ENCODE measurements at places on chromosomes 2 and 18.
A peak's percentile ranks its signal among the peaks of the same experiment; 100 is the strongest.

GRCh38 chr2:12363569-12363968 is 353.2 kb upstream of the TRIB2 start:
- DNase-seq: no peak

DNA sequence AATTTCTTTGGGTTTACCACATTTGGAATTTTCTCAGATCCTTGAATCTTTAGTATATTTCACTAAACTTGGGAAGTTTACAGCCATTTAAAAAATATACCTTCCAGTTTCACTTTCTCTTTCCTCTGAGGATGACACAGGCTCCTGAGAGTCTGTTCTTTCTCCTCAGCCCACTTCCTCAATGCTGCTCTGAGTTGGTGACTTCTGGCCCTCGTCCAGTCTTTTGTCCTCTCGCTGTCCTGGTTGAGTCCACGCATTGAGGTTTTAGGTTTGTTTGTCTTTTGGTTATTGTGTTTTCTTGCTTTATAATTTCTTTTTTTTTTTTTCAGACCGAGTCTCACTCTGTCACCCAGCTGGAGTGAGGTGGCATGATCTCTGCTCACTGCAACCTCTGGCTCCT is 40.7 kb upstream of the GALR1 start:
- DNase-seq: no peak

GRCh38 chr2:27855476-27855875 is 34.7 kb downstream of the RBKS start:
- DNase-seq: no peak

GRCh38 chr2:71598526-71598925 is 145.2 kb downstream of the DYSF start:
- DNase-seq: no peak

DNA sequence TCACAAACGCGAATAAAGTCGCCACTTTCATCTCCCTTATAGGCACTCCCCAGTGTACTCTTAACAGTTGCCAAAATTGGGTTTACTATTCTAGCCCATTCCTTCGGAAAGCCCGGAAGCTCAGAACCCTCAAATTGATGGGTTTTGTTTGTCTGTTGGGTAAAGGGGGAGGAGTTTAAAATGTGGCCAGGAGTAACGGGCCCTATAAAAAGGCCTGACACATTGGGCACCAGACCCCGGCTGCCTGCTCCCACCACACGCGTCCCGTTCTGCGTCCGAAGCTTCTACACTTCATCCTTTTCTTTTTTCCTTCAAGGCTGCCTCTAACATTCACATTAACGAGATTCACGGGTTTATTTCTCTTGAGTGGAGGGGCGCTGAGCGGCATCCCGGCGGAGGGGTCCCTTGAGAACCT is 837 bp downstream of the NHEJ1 start:
- no peak for DNase-seq

DNA sequence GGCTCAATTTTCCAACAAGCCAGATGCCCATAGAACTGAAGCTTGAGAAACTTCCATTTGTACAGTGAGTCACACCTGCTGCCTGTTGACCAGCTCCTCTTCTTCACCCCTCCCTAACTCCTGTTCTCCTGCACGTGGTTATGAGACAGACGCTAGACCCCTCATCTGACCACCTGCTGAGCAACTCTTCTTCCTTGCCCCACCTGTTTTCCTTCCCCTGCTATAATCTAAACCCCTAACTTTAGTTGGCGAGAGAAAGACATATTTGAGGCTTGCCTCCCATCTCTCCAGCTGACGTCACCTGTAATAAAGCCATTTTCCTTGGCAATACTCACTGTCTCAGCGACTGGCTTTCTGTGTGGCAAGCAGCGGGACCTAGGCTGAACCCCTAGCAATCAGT is 22.3 kb upstream of the ITM2C start:
- DNase-seq: no peak

- DNase-seq: no peak
Observed at GRCh38 chr2:241933179-241933911, 63.8 kb downstream of the RTP5 start.

- DNase-seq: no peak
Observed at GRCh38 chr2:235106874-235107639, 155.2 kb downstream of the SH3BP4 start.

GRCh38 chr18:57737400-57738060 is 65.6 kb downstream of the ATP8B1 start:
- DNase-seq: peak; percentile 88

DNA sequence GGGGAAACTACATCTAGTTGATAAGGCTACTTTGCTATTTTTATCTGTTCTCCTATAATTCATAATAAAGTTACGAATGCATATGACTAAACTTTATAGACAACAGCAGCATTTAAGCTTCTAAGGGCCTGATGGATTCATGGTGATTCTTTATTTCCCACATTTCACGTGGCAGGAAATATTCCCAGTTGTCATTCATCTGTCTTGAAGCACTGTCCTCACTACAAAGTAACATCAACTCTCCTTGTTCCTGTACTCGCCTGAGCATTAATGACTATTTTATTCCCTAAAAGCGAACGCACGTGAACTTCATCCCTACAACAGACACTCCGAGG is 2.6 kb downstream of the SATB2 start:
- DNase-seq: no peak

- DNase-seq: no peak
Observed at GRCh38 chr2:219056896-219057708, 3.6 kb downstream of the IHH start.

DNA sequence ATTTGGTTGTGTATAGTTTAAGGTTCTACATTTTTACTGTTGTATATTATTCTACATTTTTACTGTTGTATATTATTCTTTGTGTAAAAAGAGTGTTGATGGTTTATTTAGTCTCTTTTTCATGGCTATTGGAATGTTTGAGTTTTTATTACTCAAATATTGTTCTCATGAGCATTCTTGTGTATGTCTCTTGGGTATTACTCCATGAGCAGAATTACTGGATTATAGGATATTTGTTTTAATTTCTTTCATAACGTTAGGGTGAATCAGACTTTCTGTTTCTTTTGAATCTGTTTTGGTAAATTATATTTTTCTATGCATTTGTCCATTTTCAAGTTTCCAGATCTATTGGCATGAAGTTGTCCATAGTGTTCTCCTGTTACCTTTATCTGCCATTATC is 111.6 kb downstream of the DYNAP start:
- no peak for DNase-seq

GRCh38 chr2:15628899-15629855 is 37.5 kb downstream of the DDX1 start:
- no peak for DNase-seq

- DNase-seq: no peak
Observed at GRCh38 chr2:204483608-204484081, 61.6 kb upstream of the PARD3B start.

GRCh38 chr18:36446059-36446458 is 148.5 kb downstream of the FHOD3 start:
- no peak for DNase-seq

DNA sequence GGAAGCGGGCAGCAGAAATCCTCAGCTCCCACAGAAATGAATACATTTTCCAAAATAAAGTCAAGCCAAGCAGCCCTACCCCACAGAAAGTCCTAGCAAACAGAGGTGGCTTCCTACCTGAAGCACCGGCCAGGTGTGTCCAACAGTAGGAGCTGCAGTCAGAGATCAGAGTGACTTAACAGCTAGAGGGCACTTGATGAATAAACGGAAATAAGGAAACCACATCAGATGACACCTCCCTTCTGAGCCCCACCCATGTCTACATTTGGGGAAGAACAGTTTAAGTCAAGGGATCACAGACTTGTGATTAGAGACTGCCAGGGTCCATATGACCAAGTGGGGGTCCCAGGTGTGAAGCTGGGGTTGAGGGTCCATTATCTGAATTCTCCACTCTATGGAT is at the start of gene CXCR1:
TSS of gene CXCR1 (minus strand) at position 172 of the 400 bp plus-strand sequence. CDS start 1,751 bp downstream, outside the sequence.
- no peak for DNase-seq

DNA sequence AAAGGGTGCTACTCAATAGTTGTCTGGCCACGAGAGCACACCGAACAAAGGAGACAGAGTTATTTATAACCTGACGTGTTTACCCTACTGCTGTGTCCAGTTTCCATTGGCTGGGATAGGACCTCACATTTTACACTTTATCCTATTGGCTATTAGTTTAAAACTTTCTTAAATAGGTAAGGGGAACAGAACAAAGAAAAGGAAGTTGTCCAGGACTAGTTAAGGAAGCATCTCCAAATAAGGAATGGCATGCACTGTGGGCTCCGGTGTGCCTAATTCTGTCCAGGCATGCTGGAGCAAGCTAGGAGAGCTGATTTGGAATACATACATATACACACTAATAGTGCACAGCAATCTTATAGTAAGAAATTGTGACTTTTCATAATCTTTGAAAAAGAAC is 72.2 kb downstream of the CAB39 start:
- DNase-seq: no peak

DNA sequence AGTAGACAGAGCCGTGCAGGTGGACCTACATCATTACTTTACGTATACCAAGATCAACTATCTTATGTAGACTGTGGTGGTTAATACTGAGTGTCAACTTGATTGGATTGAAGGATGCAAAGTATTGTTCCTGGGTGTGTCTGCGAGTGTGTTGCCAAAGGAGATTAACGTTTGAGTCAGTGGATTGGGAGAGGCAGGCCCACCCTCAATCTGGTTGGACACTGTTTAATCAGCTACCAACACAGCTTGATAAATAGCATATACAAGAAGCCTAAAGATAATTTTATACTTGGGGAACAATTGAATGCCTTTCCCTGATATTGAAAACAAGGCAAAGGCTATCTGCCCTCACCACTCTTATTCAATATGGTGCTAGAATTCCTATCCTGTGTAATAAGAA is 604.2 kb upstream of the ZEB2 start:
- DNase-seq: no peak

GRCh38 chr18:658947-659533 is 1.6 kb downstream of the TYMS start:
- no peak for DNase-seq
